NCI-H510A treated with DMSO at 0.1 percent for 48 hours (cell line): ENCODE measurements at places on chromosomes 5 and 9.

- DNase-seq: no peak
These were observed 13.1 kb downstream of the FPGS start for GRCh38 chr9:127815512-127816361.

- no peak for DNase-seq
These were observed 33.4 kb upstream of the TTC1 start for GRCh38 chr5:159975462-159976019.

DNA sequence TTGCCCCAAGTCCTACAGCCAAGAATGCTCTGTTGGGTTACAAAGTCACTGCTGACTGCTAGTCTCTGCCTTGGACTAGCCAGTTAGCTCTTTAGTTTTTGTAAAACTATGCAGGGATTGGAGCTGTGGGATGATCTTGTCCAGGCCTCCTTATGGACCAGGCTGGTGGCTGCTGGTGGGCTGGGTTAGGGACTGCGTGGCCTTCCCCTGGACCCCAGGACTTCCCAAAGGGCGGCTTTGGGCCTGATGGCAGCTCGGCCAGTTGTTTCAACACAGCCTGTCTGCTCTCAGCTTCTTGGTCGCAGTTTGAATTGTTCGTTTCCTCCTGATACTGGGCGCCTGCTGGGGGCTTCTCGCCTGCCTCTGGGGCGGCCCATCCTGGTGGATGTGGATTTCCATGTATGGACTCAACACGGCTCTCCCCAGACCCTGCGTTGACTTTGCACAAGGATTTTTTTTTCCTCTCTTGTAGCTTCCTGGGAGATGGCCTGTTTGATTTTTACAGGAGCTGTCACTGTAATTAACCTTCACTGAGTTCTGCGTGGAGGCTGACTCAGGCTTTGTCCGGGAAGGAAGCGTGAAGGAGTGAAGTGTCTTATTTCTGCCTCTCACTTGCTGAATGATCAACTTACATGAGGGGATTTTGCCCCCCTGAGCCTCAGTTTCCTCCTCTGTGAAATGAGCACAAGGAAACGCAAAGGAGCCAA lies 91.9 kb upstream of the NEURL1B start:
- DNase-seq: no peak

DNA sequence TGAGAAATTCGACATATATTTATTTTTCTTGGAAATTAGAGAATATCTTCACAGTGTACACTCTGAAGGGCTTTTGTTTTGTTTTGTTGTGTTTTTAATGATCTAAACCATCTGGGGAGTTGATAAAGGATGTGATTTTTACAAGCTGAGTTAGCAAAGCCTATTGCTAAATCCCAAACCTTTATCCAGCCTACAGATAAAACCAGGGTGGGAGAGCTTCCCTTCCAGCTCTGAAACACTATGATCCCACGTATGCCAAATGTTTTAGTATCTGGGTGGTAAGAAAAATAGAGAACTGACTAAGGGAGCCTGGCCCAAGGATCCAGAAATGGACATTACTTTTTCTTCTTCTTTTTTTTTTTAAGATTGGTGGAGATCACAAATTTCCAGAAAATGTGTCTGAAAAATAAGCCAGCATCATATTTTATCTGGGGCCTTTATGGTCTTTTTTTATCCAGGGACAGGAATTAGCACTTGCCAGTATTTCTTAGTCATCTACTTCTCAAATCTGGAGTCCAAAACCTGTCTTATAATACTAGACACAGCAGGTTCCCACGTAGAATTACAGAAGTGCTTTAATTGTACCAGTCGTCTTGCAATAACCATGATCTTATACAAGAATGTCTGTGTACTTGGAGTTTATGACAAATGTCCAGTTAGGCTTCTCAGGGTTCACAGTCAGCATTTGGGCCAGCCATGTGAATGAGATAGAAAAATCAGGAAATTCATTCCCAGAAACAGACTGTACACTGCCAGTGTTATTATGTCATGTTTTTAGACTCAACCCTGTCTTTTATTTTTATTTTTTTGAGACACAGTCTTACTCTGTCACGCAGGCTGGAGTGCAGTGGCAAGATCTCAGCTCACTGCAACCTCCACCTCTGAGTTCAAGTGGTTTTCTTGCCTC lies 290.8 kb upstream of the MPDZ start:
- DNase-seq: no peak

DNA sequence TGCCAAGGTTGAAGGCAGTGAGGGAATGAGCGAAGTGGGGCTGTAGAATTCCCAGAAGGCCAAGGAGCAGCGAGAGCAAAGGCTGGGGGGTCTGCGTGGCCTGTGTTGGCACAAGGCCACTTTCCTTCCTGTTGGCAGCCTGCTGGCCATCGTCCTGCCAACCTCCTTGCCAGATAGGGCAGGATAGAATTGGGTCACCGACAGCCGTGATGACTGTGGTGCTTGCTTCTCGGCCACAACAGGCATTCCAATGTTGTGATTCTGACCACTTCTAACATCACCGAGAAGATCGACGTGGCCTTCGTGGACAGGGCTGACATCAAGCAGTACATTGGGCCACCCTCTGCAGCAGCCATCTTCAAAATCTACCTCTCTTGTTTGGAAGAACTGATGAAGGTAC lies 18.9 kb downstream of the TRIP13 start:
- DNase-seq: no peak

DNA sequence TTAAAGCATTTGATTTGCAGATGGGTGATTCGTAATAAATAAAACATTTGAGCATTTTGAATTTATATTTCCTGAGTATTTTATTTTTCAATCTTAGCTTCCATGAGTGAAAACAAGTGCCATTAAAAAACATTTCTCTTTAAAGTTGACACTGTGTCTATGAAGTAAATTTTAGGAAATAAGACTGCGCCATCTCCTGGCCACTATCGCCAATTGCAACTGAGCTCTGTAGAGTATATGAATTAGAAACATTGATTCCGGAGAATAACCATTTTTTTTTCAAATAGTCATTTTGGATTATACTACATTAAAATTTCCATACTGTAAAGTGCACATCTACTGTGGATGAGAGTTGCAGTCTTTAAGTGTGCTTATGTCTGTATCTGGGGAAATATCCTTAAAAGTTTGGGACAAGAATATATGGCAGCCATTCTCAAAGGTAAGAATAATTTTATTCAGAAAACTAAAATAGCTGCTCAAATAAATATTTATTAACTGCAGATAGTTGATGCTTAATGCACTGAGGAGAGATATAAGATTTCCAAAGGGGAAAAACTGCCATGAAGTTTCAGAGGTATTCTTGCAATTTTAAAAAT lies 5.9 kb downstream of the DMRTA1 start:
- DNase-seq: no peak

GRCh38 chr9:100437860-100438805 lies 11.2 kb downstream of the MSANTD3 start:
- peak; percentile 66 for DNase-seq

GRCh38 chr9:34419716-34420504 lies 38.5 kb downstream of the FAM219A start:
- DNase-seq: no peak

DNA sequence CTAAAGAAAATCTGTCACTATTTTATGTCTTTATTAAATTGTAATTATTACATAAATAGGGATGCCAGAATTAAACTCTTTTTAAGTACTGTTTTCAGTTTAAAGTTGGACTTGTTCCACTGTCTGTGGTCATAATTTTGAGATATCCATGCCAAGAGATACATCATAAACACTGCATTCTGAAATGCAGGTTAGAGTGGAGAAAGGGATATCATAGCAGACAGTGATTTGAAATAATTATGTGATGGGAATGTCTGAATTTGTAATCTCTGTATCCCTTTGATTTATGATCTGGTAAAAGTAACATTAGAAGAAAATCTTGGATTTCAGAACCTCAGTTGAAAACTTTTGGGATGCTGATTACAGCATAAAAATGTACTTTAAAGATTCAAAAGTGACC lies 222.1 kb downstream of the GOLPH3 start:
- DNase-seq: no peak

DNA sequence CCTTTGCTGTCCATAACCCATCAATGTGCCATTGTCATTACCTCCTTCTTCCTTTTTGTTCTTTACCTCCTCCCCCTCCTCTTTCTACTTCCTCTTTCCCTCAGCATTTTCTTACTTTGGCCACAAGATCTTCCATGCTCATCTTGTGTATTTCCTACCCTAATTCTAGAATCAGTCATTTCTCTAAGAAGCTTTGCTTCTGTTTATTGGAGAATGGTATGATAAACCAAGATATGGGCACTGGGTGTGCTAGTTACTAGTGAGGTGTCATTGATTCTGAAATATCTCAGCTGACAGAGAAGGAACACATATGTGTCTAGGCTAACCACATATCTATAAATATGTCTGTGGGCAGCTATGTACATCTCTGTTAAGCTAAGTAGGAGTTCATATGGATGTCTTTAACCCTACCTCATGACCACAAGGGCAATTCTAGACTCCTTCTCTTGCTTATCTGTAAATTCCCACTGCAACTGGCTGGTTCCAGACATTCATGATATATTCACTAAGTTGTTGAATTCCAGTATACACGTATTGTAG lies 2051.3 kb upstream of the CDH9 start:
- no peak for DNase-seq

DNA sequence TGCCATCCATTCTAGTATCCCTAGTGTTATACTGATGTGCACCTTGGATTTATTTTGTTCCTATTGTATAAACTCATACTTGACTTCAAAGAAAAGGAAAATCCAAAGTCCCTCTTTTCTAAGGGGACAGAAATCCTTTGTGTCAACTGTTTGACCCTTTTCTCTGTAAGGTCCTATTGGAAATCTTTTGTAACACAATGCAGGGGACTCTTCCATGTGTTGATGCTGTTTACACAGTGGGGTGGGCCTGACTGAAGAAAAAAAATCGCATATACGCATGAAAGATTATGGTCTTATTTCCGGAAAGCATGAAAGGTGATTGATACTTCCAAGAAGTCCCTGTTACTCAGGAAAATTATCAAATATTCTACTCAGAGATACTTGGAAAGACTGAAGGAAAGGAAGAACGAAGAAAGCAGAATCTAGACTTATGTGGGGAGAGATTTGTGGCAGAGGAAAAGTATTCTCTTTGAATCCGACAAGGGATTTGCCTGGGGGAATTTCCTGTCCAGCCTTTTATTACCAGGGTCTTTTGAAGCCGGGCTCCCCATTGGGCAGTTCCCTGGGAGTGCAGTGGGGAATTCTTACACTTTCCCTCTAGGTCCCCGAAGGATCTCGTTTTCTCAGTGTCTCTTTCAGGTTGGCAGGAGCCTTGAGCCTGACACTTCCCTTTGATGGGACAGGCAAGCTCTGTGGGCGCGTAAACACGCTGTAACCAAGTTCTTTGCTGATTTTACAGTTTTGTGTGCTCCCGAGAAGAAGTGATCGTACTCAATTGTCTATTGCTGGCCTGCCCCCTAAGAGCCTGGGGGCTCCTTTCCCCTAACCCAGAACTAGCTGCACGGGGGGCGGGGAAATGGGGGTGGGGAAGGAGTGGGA lies 779 bp upstream of the VCAN start:
- no peak for DNase-seq

DNA sequence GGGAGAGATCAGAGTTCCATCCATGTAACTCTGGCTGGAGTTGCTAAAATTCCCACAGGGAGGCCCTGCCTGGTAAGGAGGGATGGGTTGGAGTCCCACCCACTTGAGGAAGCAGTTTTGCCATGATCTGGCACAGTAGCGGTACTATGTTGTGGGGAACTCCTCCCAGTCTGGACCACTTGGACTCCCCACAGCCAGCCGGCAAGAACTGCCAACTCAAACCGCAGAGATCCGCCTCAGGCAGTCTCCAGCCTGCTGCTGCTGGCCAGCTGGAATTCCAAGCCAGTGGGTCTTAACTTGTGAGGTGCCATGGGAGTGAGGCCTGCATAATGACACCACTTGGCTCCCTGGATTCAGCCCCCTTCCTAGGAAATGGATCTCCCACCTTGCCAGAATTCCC lies 151.9 kb downstream of the NDUFS4 start:
- DNase-seq: no peak

DNA sequence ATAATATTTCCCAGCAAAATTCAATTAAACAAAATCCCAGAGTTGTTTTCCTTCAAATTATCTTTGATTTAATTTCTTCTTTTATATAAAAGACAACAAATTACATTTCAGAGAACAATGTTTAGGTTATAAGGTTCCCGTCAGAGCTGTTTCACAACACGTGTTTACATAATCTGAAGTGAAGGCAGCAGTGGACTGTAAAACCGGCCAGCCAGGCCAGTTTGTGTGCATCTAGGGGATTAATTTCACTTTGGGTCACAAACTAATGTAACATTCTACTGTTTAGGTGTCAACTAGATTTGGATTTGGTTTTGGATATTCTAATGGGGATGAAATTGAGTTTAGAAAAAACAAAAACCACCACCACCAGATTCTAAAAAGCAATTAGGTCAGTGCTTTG lies 86.5 kb upstream of the PLPP1 start:
- no peak for DNase-seq

- DNase-seq: no peak
These were observed 491.1 kb downstream of the KIF4B start for GRCh38 chr5:155504606-155505005.

GRCh38 chr5:159642379-159642778 lies 273.9 kb upstream of the ADRA1B start:
- DNase-seq: no peak

- DNase-seq: no peak
These were observed 99.8 kb downstream of the SLC44A1 start for GRCh38 chr9:105344283-105344682.

DNA sequence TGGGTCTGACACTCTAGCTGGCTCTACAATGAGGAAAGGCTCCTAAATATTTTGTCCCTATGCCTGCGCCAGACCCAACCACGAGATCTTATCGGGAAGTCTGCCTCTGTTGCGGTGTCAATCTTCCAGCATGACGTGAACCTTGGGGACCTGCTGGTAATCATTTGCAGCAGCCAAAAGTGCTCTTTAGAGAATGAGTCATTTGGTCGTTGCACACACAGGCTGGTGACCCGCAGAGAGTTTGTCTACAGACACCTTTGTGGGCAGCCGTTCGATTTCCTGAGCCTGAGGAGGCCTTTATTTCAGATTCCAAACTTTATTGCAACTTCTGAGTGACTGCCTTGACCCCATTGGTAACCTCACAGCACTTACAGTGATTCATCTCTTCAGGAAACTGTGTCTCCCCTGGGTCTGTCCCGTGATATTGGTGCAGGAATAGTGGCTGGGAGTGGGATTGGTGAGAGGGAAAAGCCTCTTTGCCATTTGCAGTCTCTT lies 326.1 kb downstream of the NSG2 start:
- DNase-seq: no peak

GRCh38 chr5:142613271-142613671 lies 72.6 kb downstream of the FGF1 start:
- no peak for DNase-seq

DNA sequence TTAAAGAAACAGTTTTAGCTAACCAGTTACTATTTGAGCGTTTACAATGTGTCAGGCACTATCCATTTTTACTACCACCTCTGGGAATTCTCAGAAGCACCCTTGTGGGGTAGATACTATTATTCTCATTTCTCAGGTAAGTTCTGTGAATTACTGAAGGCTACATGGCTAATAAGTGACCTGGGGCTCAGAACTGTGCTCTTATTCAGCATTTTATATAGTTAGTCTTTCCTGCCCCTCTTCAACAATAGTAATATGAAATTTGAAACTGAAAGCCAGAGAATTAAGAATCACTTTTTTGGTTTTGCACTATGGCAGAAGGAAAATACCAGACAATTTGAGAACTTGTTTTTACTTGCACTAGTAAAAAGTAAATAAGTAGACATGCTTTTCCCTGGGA lies 11.8 kb downstream of the ELL2 start:
- DNase-seq: no peak
